Activated CD4-positive, alpha-beta T cell treated with anti-CD3 and anti-CD28 coated beads for 4 hours (primary cell): ENCODE measurements at places on chromosomes 2 and 18.

- DNase-seq = peak; percentile 57
Observed at GRCh38 chr2:196263181-196263747, 91.9 kb upstream of the STK17B start.

GRCh38 chr18:13004396-13004795 is 13.2 kb downstream of the CEP192 start:
- DNase-seq = no peak

DNA sequence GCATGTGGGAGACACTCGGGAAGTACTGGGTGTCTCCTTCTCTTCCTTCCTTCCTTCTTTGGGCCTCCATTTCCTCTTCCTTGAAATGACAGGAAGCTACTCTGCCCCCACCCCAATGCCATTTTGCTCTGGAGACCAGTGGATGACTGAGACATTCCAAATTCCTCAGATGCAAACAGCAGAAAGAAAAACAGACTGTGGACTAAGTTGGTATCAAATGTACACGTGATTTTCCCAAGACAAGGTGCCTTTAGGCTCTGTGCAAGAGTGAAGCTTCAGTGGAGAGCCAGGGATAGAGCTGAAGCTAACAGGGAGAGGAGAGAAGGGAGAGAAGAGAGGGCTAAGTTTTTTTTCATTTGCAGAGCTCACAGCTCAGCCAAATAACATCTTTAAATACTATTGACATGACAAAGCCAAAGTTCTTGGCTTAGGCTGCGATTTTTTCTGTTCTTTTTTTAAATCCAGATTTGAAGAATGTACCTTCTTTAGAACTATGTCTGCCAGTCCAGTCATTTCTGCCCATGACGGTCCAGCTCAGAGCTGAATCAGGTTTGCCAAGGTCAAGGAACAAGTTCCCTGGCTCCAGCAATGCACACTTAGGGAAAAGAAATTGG is 84.5 kb upstream of the LCLAT1 start:
- no peak for DNase-seq

GRCh38 chr2:202771741-202772460 is 99.7 kb downstream of the ICA1L start:
- no peak for DNase-seq

DNA sequence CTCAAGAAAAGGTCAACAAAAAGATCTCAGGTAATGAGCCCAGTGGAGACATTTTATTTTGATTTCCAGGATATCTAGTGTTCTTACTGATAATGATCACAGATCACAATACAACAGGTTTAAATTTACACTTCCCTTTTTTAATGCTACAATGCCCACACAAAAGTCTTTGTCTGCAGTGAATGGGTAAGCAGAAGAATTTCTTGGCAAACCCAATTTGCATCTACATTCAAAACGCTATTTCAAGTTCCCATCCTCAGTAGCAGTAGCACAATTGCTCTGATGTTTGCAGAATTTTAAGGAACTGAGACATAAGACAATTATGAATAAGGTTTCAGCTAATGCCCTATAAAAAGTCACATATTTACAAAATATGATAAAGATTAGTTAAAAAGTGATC is 929.4 kb upstream of the PIK3C3 start:
- DNase-seq = no peak

- peak; percentile 25 for DNase-seq
Observed at GRCh38 chr18:77099485-77100370, 32.9 kb downstream of the MBP start.

- DNase-seq = no peak
Observed at GRCh38 chr2:198546122-198546521, 741.7 kb downstream of the PLCL1 start.

DNA sequence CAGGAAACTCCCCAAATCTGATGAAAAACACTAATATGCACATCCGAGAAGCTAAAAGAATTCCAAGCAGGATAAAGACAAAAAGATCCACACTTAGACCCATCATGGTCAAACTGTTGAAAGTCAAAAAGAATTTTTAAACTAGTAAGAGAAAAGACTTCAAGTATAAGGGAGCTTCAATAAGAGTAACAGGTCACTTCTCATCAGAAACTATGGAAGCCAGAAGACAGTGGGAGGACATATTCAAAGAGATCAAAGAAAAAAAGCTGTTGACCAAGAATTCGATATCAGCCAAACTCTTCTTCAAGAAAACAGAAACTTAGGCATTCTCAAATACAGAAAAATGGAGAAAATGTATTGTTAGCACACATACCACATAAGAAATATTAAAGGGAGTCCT is 50.4 kb downstream of the ZC3H8 start:
- no peak for DNase-seq

GRCh38 chr18:5653802-5654201 is 110.0 kb upstream of the EPB41L3 start:
- no peak for DNase-seq

- no peak for DNase-seq
Observed at GRCh38 chr2:183605440-183605839, 481.2 kb downstream of the NUP35 start.

GRCh38 chr2:105238664-105239240 is 2.8 kb upstream of the GPR45 start:
- no peak for DNase-seq

DNA sequence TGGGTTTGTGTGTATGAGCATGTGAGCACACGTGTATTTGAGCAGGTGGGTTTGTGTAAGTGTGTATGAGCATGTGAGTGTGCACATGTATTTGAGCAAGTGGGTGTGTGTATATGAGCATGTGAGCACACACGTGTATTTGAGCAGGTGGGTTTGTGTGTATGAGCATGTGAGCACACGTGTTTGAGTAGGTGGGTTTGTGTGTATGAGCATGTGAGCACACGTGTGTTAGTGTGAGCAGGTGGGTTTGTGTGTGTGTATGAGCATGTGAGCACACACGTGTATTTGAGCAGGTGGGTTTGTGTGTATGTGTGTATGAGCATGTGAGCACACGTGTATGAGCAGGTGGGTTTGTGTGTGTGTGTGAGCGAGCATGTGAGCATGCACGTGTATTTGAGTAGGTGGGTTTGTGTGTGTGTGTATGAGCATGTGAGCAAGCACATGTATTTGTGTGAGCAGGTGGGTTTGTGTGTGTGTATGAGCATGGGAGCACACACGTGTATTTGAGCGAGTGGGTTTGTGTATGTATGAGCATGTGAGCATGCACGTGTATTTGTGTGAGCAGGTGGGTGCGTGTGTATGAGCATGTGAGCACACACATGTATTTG is 169.7 kb downstream of the TWIST2 start:
- DNase-seq = no peak

DNA sequence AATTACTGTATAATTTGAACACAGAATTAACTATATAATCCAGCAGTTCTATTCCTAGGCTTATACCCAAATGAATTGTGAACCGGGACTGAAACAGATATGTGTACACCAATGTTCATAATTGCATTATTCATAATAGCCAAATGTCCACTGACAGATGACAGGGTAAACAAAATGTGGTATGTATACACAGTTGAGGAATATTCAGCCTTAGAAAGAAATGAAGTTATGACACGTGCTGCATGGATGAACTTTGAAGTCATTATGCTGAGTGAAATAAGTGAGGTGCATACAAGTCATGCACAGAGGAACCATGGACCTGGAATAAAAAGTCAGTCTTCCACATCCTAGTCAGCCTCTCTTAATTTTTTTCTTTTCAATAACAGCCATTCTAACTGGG is 91.9 kb downstream of the SH3RF3 start:
- DNase-seq = no peak

DNA sequence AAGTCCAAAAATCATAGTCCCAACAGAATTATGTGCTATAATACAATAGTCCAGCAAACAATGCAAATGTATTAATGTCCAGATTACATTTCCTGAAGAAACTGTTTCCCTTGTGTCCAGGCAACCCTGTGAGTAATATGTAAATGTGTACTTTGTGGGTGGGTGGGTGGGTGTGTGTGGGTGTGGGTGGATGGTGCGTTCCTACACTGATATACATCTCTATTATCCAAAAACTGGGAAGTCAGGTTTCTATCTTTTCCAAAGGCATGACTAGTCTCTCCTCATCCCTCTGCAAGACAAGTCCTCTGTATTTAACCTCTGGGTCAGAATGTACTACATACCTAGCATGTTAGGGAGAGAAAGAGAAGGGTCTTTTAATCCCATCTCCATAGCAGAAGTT is 71.6 kb downstream of the LNPK start:
- no peak for DNase-seq

DNA sequence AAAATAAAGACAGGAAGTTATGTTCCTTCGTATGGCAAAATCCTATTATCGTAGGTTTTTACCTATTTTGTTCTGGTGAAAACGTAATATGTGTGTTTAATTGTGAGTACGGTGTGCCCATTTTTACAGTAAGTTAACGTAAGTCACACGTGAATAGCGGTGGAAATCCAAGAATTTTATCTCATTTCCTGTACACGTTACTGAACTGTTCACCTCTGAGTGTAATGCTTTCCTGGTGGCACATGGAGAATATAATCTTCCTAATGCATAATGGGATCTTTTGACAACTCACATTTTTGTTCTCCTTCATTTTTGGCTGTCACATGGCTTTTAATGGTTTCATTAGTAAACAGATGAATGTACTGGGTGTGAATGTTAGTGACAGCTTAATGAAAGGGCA is 28.2 kb downstream of the BCL2L11 start:
- no peak for DNase-seq

GRCh38 chr2:197268786-197269584 is 41.6 kb downstream of the ANKRD44 start:
- DNase-seq = no peak

DNA sequence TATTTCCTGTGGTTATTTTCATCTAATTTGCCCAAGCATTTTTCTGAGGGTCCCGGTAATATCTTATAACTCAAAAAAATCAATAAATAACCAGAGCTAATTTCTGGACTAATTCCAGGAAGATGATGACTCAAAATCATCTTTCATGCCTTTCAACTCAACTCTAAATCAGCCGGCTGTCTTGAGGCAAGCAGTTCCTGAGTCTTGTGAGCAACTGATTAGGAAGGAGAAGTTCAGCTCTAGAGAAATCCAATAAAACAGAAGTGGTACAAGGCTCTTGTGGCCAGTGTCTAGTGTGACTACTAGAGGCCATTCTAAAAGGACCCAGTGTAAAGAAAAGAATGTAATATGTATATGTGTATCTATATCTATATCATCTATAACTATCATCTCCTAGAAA is 890.4 kb downstream of the TRIB2 start:
- DNase-seq = no peak

DNA sequence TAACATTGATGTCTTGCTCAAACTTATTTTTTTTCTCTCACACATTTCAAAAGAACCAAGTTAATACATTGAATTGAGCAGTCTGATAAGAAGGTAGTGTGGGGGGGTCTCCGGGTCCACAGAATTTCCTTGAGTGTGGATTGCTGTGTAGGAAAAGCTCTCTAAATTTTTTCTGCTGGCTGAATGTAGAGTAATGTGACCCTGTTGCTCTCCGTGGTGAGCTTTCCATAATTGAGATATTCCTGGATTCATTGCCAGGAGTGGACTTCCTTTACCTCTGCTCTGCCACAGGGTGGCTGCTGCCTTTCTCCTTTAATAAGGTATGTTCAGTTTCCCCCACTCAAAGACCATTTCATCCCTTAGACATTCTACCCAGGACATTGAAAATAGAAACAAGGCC is 50.9 kb downstream of the PKP4 start:
- DNase-seq = no peak

DNA sequence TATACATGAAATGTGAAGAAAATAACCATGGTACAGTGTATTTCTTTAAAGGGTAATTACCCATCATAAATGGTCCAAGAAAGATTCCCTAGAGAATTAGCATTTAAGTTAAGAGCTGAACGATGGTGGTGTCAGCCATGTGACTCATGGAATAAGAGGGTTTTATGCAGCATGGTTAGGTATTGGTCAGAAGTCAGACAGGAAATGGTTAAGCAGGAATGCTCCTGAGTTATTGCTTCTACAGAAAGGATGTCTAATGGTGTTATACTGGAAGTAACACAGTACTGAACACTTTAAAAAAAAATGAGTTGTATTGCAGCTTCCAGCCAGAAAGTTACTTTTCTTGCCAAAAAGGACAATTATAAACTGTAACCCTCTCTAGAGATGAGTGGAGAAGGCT is 72.7 kb upstream of the UBE2E3 start:
- no peak for DNase-seq

GRCh38 chr2:102848366-102848839 is 86.6 kb downstream of the TMEM182 start:
- no peak for DNase-seq

- DNase-seq = no peak
Observed at GRCh38 chr2:8582651-8583399, 99.0 kb upstream of the ID2 start.

DNA sequence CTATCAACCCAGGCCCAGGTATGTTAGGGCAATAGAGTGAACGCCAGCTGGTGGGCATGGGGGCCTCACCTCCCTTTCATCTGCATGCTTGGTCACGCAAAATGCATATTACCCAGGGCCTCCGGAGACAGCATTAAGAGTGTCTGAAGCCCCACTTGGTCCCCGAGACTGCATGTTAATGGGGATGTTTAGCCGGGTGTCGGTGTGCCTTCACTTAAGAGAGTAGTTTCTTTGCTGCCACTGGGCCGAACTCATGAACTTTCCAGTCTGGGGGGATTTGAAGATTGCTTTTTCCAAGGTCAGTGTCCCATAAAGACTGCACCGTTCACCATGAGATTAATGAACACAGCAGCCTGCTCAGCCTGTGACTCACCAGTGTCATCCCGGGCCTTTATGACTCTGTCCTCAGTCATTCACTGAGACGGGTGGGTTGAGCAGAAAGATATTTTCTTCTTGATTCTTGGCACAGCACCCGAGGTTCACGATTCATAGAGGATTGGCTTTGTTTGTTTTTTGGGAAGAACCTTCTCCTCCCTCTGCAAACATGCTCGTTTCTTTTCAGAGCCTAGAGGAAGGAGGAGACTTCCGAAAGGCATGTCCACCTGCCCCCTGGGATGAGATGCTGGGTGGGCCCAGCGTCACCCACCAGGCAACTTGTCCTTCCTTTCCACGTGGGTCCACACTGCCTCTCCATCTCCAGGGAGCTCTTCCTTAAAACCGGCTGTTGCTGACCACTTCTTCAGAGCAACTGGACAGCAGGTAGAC is 199.1 kb downstream of the GLI2 start:
- DNase-seq = no peak

GRCh38 chr2:178767094-178768060 is 39.8 kb downstream of the TTN start:
- DNase-seq = no peak

DNA sequence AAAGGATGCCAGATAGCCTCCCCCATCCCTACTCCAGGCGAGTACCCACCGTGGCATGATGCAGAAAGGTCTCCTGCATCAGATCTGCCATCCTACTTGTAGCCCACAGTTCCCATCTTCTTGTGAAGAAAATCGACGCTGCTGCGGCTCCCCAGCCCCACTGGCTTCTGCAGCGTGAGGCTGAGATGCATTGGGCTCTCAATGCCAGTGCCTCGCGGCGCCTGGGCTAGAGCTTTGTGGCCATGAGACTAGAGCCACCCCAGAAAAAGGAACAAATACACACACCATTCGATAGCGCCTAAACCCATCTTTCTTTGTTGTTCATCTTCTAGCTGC is 2.8 kb downstream of the NOL4 start:
- no peak for DNase-seq

GRCh38 chr2:207352978-207353671 is 176.6 kb upstream of the CREB1 start:
- DNase-seq = no peak

GRCh38 chr2:100321179-100321865 is 979 bp downstream of the LONRF2 start:
- DNase-seq = no peak
